Neural crest cell (in vitro differentiated cells): ENCODE measurements at places on chromosomes 3 and 15.

DNA sequence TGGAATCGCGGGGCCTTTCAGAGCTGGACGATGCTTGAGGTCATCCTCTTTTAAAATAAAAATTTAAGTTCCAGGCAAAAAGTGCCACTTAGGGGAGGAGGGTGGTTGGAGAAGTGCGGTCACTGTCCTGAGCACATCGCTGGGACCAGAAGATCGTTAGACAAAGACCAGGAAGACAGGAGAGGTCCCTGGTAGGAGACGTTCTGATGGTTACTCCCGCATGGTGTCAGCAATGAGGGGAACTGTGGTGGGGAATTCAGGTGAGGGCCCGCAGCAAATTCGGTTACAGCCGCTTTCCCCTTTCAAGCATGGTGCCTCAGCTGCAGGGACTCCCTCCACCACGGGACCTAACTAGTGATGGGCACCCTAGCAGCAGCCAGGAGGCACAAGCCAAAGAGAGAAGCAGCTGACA, 1.0 kb upstream of the ISY1 start:
- DNase-seq: no peak

DNA sequence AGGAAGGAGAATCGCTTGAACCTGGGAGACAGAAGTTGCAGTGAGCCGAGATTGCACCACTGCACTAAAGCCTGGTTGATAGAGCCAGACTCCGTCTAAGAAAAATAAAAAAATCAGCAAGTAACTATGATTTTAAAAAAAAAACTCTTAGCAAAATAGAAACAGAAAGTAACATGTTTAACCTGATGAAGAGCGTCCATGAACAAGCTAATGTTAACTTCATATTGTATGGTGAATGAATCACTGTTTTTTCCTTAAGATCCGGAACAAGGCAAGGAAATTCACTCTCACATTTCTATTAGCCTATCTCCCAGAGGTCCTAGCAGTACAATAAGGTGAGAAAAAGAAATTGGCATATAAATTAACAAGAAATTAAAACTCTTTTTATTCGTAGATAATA, 69.0 kb downstream of the RFX7 start:
- DNase-seq: no peak

DNA sequence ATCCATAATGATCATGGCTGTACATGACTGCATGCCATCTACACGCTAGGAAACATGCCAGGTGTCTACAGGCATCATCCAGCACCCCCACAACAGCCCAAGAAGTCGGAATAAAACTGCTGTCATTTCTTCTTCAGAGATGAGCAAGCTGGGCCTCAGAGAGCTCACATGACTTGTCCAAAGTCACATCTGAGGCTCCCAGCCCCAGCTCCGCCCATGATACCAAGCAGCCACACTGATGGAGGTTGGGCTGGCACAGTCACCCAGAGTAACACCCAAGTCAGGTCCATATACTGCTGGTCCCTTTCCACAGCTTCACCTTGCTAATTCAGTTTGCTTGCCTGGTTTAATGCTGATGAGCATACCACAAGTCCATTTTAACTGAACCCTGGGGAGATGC, 116.6 kb downstream of the SEC22A start:
- DNase-seq: no peak

DNA sequence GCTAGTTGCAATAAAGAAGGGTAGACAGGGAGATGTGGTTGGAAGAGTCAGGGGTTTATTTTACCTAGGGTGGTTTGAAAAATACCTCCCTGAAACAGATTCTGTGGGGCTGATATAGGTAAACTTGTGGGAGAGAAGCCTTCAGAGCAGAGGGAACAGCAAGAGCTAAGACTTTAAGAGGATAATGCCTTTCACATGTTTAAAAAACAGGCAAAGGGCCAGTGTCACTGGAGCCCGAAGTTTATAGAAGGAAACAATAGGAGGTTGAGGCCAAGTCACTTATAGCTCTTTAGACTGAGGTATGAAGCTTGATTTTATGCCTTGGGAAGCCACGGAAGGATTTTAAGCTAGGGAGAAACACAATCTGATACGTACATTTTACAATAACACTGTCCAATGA, 448.7 kb downstream of the TAFA4 start:
- no peak for DNase-seq

- no peak for DNase-seq
Measured at GRCh38 chr3:45168451-45168850, 22.3 kb upstream of the CDCP1 start.
